ENCODE measurements at places on chromosomes 3 and 15.
A peak's percentile ranks its signal among the peaks of the same experiment; 100 is the strongest.

- no peak for DNase-seq
Measured at GRCh38 chr3:133887074-133887802, 8.4 kb downstream of the RAB6B start.

DNA sequence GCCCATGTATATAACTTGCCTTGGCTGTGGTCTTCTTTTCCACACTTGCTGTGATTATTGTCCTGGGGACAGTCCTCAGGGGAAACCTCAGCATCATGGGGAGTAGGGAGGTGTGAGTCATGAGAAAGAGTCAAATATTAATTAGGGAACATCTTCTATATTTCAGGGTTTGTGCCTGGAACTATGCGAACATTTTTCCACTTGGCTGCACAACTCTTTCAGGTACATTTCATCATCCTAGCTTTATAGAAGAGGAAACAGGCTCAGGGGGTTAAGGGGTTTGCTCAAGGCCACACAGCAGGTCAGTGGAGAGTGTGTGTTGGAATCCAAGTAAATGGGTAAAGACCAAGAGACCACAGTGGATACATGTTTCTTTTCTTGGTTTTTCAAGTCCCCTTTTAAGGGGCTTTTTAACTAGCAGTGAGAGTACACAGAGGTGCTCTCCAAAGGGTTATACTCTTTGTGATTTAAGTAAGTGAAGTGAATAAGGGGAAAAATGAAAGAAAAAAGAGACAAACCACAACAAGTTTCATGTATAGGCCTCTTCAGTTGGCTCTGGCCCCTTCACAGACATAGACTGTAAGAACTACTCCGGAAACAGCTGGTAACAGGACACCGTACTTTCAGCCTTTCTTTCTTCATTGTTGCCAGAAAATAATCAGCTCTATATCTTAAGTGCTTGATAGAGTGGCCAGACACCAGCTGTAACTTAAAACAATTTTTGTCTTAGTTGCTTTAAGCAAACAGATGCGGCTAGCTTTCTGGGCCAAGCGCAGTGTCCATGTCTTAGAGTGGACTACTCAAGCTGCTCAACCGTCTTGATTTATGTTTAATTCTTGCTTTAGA, 64.6 kb downstream of the EEFSEC start:
- DNase-seq: peak; percentile 72

DNA sequence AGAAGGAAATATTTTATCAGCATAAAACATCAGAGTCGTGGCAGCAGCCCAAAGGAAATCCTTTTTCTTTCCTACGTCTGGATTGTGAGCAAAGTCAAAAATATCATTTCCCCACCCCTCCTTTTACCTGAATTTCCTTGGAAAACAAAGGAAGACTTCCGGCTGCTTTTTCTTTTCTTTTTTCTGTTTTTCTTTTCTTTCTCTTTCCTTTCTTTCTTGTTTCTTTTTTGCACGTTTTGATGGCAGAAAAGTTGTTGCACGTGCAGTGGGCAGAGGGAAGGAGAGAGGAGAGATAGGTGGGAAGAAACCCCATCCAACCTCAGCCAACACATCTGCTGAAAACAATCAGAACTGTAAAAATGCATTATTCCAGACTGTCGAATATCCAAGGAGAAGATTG, 544 bp upstream of the MYO1E start:
- no peak for DNase-seq

GRCh38 chr3:22236490-22237270, 485.7 kb upstream of the ZNF385D start:
- no peak for DNase-seq

DNA sequence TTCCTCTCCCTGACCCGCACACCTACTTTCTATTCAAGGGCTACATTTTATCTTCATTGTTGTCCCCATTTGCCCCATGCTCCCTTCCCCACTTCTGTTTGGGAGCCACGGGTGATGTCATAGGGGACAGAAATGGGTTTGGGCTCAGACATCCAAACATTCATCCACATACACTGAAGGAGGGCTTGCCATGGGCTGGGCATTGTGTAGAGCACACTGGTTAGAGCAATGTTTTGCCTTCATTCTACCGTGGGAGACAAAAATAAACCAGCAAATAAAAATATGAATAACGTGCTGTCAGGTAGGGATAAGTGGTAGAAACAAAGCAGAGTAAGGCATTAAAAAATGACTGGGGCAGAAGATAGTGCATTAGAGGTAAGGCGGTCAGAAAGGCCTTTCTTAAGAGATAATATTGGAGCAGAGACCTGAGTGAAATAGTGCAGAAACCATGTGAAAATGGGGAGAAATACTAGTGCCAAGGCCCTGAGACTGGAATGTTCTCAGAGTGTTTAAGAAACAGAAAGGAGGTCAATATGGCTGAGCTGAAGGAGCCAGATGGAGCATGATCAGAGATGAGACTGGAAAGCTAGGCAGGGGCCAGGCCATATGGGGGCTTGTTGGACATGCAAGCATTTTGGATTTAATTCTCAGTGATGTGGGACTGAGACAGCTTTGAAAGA, 40.9 kb upstream of the CLSTN2 start:
- no peak for DNase-seq

GRCh38 chr3:55435491-55435890, 51.6 kb downstream of the WNT5A start:
- DNase-seq: no peak

DNA sequence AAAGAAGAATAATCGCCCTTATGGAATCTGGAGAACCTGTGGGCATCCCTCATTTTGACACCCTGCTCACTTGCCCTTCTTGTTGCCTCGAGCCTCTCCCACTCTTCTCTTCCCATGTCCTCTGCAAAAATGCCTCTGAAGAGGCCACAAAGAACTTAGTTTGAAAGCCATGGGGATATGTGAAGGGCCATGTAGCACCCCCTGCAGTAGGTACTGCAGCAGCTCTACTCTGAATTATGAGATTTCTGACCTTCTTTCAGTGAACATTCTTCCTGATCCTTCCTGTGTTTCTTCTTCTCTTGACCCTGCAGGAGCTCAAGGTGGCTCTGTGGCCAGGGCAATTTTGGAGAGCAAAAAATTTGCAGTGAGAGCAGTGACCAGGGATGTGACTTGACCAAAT, 30.4 kb upstream of the TRA2B start:
- no peak for DNase-seq

DNA sequence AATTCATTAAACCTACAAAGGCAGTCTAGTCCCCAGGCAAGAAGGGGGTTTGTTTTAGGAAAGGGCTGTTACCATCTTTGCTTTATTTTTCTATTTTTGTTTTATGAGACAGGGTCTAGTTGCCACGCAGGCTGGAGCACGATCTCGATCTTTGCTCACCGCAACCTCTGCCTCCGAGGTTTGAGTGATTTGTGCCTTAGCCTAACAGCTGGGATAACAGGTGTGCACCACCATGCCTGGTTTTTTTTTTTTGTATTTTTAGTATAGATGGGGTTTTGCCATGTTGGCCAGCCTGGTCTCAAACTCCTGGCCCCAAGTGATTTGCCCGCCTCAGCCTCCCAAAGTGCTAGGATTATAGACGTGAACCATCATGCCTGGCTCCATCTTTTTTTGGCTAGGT, 4.9 kb downstream of the HIGD1A start:
- no peak for DNase-seq

DNA sequence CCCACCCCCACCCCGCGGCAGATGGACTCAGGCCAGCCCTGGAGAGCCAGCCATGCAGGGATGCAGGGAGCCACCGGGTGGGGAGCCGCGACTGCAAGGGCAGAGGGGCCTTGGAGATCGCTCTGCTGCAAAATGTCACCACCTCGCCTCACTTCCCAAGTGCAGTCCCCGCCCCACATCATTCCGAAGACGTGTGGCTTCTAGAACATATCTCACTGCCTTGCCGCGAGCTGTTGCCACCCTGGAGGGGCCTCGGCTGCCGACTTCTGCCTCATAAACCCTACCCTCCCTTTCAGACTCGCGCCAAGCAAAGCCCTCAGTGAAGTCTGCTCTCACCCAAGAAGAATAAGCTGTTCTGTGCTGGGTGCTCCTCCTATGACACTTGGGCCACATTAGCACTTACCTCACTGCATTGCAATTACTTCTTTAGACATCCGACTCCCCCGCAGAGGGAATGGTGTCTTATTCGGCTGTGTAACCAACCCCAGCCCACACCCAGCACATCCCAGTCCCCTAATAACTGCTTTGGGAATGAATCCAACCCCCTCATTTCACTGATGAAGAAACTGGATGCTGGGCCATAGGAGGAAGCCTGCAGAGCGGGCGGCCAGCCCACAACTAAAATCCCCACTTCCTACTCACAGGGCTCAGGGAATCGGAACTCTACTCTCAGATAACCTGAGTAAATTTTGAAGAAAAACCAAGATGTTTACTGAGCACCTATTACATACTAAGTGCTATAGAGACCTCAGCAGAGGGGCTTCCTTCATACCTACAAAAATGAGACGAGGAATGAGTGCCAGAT, 8.6 kb downstream of the TLE3 start:
- DNase-seq: peak; percentile 9

Measured in DMS79 (cell line).